ENCODE measurements at places on chromosomes 12 and 14. TPM values are rescaled to one million over a fixed set of nuclear protein-coding genes. Genes with fewer than 3 reads are reported as not detected.

C12orf42 gene
- total RNA-seq: 0.79 TPM

- peak; percentile 31 for DNase-seq
Measured at GRCh38 chr14:22070119-22070982, 396.7 kb upstream of the OR4E1 start.

- no peak for DNase-seq
Measured at GRCh38 chr12:50725011-50725942, 38.6 kb upstream of the ATF1 start.

GRCh38 chr14:88198446-88198845, 124.6 kb downstream of the KCNK10 start:
- DNase-seq: no peak

DNA sequence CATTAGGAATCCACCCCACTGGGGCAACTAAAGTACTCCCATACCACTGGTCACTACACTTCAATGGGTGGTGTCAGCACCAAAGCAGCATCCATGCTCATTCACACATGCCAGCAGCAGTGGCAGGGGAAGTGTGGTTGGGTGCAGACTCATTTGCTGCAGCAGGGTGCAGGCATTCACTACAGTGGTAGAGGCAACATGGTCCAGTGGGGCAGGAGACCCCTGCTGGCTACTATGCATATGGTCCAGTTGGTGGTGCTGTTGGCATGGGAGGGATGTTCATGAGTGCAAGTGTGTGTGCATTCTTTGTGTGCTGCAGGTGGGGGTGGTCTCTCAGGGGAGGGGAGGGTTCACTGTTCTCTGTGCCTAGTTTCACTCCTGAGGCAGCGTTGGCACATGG, 908.4 kb upstream of the NOVA1 start:
- no peak for DNase-seq

GRCh38 chr12:53651737-53652136, 24.1 kb downstream of the ATP5MC2 start:
- no peak for DNase-seq

DNA sequence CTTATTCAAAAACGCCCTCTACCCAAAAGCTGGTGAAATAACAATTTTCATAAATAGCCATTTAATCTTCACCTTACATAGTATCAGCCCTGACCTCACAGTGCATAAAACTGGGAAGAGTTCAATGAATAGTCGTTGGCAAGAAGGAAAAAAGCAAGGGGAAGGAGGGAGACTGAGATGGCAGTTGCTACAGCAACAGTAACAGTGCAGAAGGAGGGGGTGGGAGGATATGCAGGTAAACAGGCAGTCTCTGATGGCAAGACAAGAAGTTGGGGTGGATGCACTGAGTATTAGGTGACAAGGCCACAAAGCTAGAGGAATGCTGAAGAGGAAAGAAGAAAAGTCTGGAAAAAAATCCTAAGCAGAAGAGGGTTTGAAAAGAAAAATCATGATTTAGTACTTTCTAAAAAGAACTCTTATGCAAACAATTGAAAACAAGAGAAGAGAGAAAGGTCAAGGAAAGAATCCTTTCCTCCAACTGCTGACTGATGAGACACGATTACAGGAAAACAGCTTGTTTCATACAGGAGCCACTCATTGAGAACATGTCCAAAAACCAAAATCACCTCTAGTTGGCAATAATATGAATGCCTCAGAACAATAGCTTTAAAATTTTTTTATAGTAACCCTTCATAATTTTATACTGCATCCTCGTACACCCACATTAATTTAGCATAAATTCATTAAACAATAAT, 56.0 kb downstream of the DCAF5 start:
- DNase-seq: no peak
